CD4-positive, alpha-beta T cell treated with Interleukin-15 for 1 hour (primary cell): ENCODE measurements at places on chromosomes 5 and 9.

GRCh38 chr9:86093788-86094555 lies 5.4 kb downstream of the GOLM1 start:
- no peak for DNase-seq

DNA sequence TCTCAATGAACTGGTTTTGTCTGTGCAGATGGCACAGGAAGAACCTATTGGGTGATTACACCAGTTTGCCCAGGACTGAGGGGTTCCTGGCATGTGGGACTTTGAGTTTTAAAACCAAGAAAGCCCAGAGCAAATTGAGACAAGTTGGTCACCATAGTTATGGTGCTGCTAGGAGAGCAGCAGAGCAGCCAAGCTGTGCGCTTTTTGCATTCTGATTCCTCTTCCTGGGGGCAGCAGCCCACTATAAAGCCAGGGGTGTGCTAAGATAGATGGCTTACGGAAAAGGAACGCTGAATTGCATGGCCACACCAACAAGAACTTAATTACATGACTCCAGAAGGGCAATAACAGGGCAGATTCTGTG lies 49.7 kb downstream of the TIMD4 start:
- DNase-seq = no peak

GRCh38 chr9:88355166-88355565 lies 33.1 kb upstream of the SPIN1 start:
- DNase-seq = no peak

DNA sequence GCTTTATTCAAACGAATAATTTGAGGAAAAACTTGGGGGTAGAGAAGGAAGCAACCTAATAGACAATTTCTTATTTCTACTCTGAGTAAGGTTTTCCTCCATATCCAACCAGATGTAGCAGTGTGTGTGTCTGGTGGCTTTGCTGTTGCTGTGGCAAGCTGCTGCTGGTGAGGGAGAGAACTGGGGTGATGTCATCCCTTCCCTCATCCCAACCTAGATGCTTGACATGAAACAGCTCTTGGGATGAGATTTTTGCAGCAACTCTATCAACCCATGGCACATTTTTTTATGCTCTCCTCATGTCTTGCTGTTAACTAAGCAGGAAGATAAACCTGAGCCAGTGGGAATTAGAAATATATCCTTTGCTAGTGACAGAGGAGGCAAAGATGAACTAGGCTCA lies 135.8 kb downstream of the PCSK1 start:
- DNase-seq = no peak

DNA sequence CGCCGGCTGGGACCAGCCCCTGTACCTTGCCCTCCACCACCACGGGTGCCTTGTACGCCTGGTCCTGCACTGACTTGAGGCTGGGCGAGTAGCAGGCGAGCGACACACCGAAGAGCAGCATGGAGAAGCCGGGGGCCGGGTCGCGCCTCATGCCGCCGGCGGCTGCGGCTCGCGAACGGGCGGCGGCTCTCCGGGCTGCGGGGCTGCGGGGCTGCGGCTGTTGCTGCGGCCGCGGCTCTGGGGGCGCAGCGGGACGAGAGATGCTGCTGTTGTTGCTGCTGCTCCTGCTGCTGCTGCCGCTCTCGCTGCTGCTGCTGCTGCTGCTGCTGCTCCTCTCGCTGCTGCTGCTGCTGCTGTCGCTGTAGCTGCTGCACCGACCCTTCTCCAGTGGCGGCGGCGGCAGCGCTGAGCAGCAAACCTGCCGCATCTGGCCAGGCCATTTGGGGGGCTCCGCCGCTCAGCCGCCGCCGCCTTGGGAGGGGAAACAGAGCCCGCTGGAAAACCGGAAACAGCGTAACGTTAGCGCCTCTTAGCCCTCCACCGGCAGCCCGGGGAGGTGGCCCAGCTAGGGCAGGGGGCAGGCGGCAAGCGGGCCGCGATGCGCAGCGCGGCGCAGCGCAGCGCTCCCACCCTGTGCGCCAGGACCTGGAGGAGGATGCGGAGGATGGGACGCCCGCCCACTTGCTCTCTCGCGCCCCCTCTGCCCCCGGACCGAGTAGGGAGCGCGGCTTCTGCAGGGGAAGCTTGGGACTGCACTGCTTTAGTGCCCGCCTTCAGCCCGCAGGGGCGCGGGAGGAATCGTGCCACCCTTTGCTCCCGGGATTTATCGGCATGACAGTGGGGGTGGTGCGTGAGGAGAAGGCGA lies at the start of gene NRG2:
Gene NRG2 (minus strand): TSS at position 657 of the 865 bp plus-strand sequence.
- peak; percentile 43 for DNase-seq

DNA sequence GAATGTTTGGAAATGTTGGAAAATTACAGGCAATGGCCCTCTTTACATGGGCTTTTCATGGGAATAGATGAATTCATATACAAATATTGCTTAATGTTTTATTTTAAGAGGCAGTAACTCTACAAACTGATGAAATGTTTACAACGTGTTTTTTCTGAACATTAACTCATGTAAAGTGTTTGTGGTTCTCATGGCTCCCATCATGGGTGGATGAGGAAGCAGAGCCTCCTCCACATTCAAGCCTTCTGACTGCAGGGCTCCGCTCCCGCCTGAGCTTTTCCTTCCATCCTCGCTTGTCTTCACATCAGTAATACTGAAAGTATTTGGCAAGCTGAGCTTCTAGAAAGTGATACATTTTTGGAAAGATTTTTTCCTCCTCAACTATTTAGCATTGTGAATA lies 204.2 kb downstream of the ARHGAP26 start:
- DNase-seq = no peak

- peak; percentile 34 for DNase-seq
Measured at GRCh38 chr9:21559402-21560280, 77.5 kb upstream of the IFNE start.

- no peak for DNase-seq
Measured at GRCh38 chr5:86008293-86008692, 609.4 kb upstream of the COX7C start.

DNA sequence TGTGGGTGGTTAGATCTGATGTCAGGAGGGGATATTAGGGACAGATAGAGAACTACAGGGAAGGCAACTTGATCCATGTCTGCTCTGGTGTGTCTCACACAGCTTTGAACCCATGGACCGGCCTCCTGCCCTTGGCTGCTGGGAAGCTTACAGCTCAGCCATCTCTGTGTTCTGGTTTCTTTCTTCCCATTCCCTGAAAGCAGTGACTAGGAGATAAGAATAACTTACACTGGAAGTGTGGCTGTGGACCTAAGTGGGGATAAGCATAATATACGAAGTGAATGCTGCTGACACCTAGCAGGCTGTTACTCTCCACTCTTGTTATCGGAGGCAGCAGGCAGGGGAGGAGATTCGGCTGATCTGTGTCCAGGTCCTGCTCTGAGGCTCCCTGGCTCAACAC lies 282.3 kb upstream of the TUT7 start:
- DNase-seq = no peak

- DNase-seq = peak; percentile 71
Measured at GRCh38 chr9:136619742-136620440, 42.8 kb upstream of the EGFL7 start.

- peak; percentile 94 for DNase-seq
Measured at GRCh38 chr9:114372921-114373448, 14.8 kb downstream of the AKNA start.

DNA sequence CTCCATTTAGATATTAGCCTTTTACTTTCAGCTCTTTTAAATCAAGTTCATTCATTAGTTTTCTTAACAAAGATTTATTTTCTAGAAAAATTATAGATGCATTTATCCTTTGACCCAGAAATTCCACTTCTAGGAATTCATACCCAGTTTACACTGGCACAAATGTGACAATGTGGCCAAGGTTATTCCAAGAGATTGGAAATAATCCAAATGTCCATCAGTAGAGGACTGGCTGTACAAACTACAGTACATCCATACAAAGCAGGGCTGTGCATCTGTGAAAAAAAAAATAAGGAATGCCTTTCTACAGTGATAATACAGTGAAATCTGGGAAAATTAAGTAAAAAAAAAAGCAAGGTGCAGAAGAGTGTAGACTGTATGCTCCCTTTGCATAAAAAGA lies 149.2 kb downstream of the GABBR2 start:
- DNase-seq = no peak

GRCh38 chr5:149486726-149487635 lies 64.3 kb downstream of the CSNK1A1 start:
- no peak for DNase-seq

GRCh38 chr9:82512728-82513127 lies 524.2 kb downstream of the SPATA31D1 start:
- no peak for DNase-seq

- DNase-seq = no peak
Measured at GRCh38 chr5:118173340-118173739, 815.0 kb downstream of the DTWD2 start.

DNA sequence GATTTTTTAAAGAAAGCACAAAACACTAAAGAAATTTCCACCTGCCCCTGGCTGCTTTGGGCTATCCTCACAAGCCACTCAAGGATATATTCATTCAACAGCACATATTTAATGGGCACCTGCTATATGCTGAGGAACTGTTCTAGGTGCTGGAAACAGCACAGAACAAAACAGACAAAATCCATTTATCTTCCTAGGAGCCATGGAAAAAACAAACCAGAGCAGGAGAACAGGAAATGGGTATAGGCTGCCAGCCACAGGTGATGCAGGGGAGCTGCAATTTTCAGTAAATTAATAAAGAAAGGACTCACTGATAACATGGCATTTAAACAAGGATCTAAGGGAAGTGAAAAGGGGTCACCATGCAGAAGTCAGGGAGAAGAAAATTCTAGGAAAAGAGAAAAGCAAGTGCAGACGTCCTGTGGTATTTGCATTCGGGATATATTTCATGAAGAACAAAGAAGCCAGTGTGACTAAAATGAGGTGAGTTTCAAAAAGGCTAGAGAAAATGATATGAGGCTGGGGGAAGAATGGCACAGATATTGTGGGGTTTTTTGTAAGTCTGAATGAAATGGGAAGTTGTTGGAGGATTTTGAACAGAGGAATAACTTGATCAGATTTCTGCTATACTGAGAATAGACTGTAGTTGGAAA lies 152.2 kb downstream of the ADAMTSL1 start:
- DNase-seq = no peak

DNA sequence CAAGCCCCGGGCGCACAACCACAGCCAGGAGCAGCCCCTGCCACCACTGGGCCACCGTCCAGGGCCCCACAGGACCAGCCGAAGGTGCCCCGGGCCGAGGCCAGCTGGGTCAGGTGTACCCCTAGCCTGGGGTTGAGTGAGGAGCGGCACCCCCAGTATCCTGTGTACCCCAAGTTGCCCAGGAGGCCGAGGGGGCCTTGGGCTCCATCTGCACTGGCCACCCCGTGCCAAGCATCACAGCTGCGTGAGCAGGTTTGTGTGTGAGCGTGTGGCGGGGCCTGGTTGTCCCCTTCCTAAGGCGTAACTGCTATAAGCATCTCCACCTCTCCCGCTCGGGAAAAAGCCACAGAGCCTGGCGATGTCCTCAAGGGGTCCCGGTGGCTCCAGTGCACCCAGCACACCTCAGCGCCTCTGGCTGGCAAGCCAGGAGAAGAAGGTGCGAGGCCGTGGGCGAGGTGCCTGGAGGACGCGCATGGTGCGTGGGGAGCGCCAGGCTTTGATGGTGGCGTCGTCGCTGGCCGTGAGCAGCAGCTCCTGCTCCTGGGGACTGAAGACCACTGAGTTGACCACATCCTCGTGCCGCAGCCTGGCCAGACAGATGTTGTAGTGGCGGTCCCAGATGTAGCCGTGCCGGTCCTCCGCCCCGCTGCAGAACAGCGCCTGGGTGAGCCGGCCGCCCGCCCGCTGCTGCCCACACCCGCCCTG lies 3.9 kb downstream of the FBXW5 start:
- DNase-seq = no peak

- DNase-seq = no peak
Measured at GRCh38 chr5:168967882-168968620, 332.9 kb downstream of the SLIT3 start.

DNA sequence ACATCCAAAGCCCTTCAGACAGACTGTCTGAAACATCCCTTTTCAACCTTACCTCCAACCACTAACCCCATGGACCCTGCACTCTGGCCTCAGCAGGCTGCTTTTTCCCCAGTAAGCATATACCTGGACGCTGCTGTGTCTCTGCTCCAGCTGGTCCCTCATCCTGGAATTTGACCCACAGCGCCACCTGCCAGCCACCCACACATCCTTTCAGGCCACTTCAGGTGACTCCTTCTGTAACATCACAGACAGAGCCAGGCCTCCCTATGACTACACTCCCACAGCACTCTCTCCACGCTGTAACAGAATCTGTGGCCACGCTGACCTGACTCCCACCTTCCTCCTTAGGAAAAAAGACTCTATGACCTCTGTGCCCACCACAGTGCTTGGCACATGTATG lies 3.4 kb downstream of the MGAT1 start:
- DNase-seq = no peak

GRCh38 chr5:2270467-2270866 lies 387.7 kb upstream of the IRX4 start:
- DNase-seq = no peak

DNA sequence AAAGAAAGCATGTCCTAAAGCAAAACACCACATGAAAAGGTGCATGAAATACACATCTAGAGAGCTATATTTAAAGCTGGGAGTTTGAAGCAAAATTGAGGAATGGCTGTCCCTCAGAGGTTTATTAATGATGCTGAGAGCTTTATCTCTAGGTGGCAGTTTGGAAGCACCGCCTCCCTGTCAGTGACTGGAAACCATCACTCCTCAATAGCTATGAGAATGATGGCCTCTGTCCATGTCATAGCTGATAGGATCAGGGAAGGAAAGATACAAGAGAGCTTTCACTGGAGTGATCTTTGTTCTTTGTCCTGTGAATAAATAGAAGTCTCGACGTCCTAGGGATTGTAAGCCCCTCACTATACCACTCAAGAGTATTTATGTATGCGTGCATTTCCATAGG lies 110.5 kb downstream of the NUDT12 start:
- no peak for DNase-seq

- no peak for DNase-seq
Measured at GRCh38 chr5:179135006-179135405, 74.8 kb downstream of the ZNF354C start.

- peak; percentile 11 for DNase-seq
Measured at GRCh38 chr9:114282104-114282485, 40.8 kb upstream of the ORM1 start.

DNA sequence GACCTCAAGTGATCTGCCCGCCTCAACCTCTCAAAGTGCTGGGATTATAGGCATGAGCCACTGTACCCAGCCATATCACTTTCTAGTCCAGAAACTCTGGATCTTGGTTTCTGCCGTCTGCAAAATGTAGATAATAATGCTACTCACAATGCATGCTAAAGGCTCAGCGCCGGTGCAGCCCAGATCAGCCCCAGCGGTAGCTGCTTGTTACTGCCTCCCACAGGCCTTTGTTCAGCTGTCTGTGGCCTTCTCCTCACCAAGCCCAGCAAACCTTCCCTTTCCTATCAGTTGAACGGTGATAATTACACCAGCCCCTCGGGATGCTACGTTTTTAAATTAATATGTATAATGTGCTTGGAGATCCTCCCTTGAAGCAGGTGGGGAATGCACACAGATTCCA lies 26.2 kb upstream of the MSX2 start:
- DNase-seq = no peak

- DNase-seq = no peak
Measured at GRCh38 chr5:82336226-82336958, 58.2 kb upstream of the RPS23 start.
